ENCODE measurements at places on chromosomes 3 and 15.

DNA sequence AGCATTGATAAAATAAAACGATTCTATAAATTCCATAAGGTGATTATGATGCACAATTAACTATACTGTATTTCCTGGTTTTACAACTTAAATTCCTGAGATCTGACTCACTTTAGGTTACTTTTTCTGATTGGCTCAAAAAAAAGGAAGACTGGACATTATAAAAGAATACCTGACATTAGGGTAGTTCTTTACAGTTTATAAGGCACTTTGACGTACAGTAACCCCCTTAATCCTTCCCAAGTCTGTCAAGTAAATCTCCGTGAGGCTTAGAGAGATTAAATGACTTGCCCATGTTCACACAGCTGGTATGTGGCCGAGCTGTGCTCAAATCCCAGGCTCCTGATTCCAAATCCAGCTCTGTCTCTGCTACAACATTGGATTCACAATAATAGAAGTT, 1.0 kb upstream of the SLTM start:
- DNase-seq = peak; percentile 22

- DNase-seq = no peak
Observed at GRCh38 chr3:36891701-36892160, 53.1 kb downstream of the TRANK1 start.

DNA sequence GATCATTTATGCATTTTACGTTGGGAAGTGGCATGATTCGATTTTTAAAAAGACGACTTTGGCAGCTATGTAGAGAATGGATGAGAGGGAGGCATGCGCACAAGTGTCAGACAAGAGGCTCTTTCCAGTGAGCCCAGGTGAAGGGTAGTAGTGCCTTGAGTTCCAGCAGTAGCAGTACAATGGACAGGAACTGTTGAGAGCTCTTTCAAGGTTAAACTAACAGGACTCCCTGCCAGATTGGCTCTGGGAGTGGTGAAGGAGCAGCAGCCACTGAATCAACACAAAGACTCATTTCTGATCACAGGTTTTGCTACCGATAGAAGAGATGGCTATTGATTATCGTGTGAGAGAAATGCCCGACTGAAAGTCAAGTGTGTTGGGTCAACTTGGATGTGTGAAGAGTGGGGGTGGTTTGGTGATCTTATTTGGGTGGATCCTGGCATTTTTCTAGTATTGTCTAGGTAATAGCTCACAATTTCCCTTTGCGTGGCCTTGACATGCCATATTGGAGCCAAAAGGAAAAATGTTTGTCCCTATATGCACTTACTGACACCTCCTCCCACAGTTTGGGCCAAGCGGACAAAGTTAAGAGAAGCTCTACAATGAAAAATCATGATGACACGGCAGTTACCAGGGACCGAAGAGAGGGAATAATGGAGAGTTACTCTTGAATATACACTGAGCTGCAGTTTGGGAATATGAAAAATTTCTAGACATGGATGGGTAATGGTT, 81.6 kb upstream of the MDFIC2 start:
- no peak for DNase-seq

DNA sequence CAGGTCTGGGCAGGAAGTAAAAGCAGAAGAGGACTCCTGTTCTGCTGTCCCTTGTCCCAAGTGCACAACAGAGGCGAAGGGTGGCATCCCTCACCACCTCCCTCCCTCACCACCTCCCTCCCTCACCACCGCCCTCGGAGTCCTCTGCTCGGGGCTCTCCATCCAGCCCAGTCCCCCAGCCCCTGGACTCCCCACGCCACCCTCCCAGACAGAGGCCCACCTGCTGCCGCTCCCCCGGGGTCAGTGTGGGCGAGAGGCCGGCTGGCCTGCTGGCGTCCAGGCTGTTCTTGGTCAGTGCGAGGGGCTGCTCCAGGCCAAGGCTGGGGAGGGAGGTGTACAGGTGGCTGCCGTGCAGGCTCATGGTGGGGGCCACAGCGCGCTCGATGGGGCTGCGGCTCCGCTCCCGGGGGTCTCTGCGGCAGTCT, 79.1 kb downstream of the VGLL4 start:
- no peak for DNase-seq

- DNase-seq = no peak
Observed at GRCh38 chr15:58762285-58762684, 8.8 kb upstream of the MINDY2 start.

GRCh38 chr15:35540885-35541284, 5.1 kb downstream of the DPH6 start:
- no peak for DNase-seq

DNA sequence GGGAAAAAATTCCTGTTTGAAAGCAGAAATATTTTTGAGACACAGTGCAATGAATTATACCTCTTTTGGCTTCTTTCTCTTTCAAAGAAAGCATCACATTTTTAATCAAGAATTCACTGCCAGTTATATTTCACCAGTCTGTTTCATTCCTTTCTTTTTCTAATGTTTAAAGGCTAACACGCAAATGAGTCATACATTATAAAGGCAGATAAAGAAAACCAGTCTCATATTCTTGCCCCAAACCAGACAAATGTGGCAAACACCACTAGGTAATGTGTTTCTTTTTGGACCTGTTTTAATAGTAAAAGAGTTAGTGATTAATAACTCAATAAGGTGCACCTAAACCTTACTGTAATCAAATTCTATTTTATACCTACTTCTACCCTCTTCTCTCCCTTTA, 83.8 kb downstream of the PLOD2 start:
- DNase-seq = peak; percentile 34

Measured in A172 (cell line).